Left renal cortex interstitium (tissue), 4 donors: ENCODE measurements at places on chromosomes 3 and 15. TPM values are rescaled to one million over a fixed set of nuclear protein-coding genes. Genes with fewer than 3 reads are reported as not detected.

Gene SLC6A11
- 0.06 TPM for polyA plus RNA-seq

Gene GOLGA8G
- polyA plus RNA-seq, result not detected

Gene UROC1
- 0.17 TPM for polyA plus RNA-seq

Gene ALDH1A2
- polyA plus RNA-seq, result 261 TPM

Gene CLDN16
- 43.5 TPM for polyA plus RNA-seq
